ENCODE measurements at places on chromosomes 1 and 21. TPM values are rescaled to one million over a fixed set of nuclear protein-coding genes. Genes with fewer than 3 reads are reported as not detected.

- DNase-seq: peak; percentile 47
- H3K27ac ChIP-seq: peak overlapping the region; percentile 87
- peaks cover 43% of the 10 kb centered on the region for H3K4me1 ChIP-seq
- peak overlapping the region; percentile 26 for H3K4me3 ChIP-seq
- H3K27me3 ChIP-seq: no peaks in the 10 kb centered on the region
Measured at GRCh38 chr1:6218375-6219164, 12.7 kb downstream of the RNF207 start.

DNA sequence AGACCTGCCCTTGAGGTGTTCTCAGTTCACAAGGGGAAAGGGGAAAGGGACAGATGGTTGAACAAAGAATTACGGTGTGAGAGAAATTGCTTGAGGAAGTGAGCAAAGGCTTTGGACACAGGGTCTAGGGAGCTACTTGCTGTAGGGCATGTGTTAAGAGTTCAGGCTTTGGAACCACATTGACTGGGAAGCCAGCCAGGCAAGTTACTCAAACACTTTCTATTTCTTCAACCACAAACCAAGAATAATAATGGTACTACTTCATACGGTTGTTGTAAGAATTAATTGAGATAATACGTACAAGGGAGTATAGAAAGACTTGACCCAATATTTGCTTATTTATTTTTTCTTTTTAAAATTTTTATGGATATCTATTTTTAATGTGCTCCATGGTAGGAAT, 26.6 kb downstream of the AK4 start:
- peak; percentile 70 for DNase-seq
- peak overlapping the region; percentile 88 for H3K27ac ChIP-seq
- peaks cover 16% of the 10 kb centered on the region for H3K36me3 ChIP-seq
- H3K4me1 ChIP-seq: peaks cover 81% of the 10 kb centered on the region

- no peaks in the 10 kb centered on the region for H3K27me3 ChIP-seq
- no peak overlapping the region for H3K4me3 ChIP-seq
- no peaks in the 10 kb centered on the region for H3K4me1 ChIP-seq
- H3K36me3 ChIP-seq: no peaks in the 10 kb centered on the region
Measured at GRCh38 chr1:193592317-193592716, 405.9 kb upstream of the B3GALT2 start.

GRCh38 chr1:67441739-67442281, 11.6 kb upstream of the SERBP1 start:
- H3K27ac ChIP-seq: no peak overlapping the region
- H3K4me1 ChIP-seq: no peaks in the 10 kb centered on the region
- H3K4me3 ChIP-seq: no peak overlapping the region
- H3K27me3 ChIP-seq: no peaks in the 10 kb centered on the region
- no peaks in the 10 kb centered on the region for H3K36me3 ChIP-seq
- DNase-seq: no peak

GRCh38 chr21:35703704-35704103, 356.6 kb downstream of the SETD4 start:
- H3K27ac ChIP-seq: no peak overlapping the region
- H3K4me1 ChIP-seq: no peaks in the 10 kb centered on the region
- no peak overlapping the region for H3K4me3 ChIP-seq
- H3K27me3 ChIP-seq: peaks cover 42% of the 10 kb centered on the region
- no peaks in the 10 kb centered on the region for H3K36me3 ChIP-seq

DNA sequence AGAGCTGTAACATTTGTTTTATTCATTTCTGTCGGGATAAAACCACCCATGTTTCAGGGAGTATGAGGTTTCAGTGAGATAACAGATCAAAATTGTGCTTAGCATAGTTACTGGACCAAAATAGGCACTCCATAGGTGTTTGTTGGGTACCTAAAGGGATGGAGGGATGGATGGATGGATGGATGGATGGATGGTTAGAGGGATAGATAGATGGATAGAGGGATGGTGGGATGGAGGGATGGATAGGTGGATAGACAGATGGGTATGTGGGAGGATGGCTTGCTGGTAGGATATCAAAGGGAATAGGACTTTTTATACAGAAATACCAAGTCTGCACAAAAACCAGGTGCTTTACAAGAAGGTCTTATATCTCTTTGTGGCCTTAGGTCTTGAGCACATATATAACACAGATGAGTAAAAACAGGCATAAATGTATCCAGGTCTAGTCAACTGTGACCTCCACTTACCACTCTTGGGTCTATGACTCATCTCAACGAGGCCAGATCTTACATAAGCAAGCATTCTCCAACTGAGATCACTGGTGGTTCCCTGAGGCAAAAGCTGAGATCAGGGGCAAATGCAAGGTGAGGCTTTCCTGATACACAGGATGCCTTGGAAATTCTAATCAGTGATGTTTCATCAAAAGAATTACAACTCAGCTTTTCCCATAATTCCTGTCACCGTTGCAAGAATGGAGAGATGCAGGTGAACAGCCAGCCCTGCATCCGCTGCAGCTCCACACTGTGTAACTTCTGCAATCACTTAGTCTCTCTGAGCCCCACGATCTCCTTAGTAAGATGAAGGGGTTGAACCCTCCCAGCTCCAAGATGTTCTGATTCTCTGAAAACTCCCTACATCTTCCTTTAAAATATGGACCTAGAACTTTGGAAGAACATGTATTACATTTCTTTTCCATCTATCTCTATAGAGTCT, 32.0 kb downstream of the PTAFR start:
- H3K27me3 ChIP-seq: no peaks in the 10 kb centered on the region
- no peak overlapping the region for H3K27ac ChIP-seq
- DNase-seq: no peak
- no peaks in the 10 kb centered on the region for H3K36me3 ChIP-seq

DNA sequence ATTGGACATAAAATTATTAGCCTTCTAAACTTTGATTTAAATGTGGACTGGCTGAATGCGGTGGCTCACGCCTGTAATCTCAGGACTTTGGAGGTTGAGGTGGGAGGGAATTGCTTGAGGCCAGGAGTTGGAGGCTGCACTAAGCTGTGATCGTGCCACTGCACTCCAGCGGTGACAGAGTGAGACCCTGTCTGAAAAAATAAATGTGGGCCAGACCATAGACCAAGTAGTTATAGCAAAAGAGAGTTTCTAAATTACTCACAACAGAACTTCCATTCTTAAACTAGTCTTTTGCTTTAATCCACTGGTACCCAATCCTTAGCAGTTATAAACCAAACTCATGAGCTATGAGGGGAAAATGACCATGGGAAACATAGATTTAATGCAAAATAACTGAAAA, 35.2 kb downstream of the RAP1A start:
- no peak for DNase-seq
- H3K4me3 ChIP-seq: no peak overlapping the region
- no peak overlapping the region for H3K27ac ChIP-seq

- H3K4me3 ChIP-seq: no peak overlapping the region
- DNase-seq: peak; percentile 31
- H3K27me3 ChIP-seq: no peaks in the 10 kb centered on the region
- H3K36me3 ChIP-seq: peaks cover 6% of the 10 kb centered on the region
Measured at GRCh38 chr1:54376430-54377039, 29.7 kb downstream of the SSBP3 start.

- H3K36me3 ChIP-seq: no peaks in the 10 kb centered on the region
- H3K4me1 ChIP-seq: peaks cover 20% of the 10 kb centered on the region
- no peaks in the 10 kb centered on the region for H3K27me3 ChIP-seq
- H3K4me3 ChIP-seq: no peak overlapping the region
Measured at GRCh38 chr1:168974611-168975010, 131.9 kb upstream of the ATP1B1 start.

DNA sequence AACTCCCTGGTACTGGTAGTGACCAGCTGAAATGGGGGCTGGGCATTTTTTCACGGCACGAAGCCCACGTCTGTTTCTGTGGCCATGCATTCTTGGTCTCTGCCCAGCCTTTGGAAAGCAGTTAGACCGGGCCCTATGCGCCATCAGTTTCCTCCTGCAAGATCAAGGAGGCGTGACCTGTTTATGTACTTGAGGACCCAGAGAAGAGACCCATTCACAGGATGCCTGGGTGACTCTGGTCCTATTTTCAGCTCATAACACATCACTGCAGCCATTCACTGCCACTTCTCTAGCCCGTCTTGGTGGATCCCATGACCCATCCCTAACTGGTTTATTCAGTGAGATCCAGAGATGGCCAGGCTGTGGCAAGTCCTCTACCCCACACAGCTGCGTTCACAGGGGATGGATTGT, 70.4 kb downstream of the SPSB1 start:
- no peaks in the 10 kb centered on the region for H3K27me3 ChIP-seq
- H3K27ac ChIP-seq: no peak overlapping the region
- H3K4me3 ChIP-seq: no peak overlapping the region
- no peaks in the 10 kb centered on the region for H3K36me3 ChIP-seq
- DNase-seq: no peak

The RHD gene
- not detected for total RNA-seq

The CCDC181 gene
- 0.71 TPM for total RNA-seq

The GSTM2 gene
- total RNA-seq: 2.5 TPM

The UTS2 gene
- total RNA-seq: not detected

The KRTAP19-1 gene
- not detected for total RNA-seq

Measured in Calu3 (cell line).